ENCODE measurements at places on chromosomes 12 and 14.
A peak's percentile ranks its signal among the peaks of the same experiment; 100 is the strongest.

DNA sequence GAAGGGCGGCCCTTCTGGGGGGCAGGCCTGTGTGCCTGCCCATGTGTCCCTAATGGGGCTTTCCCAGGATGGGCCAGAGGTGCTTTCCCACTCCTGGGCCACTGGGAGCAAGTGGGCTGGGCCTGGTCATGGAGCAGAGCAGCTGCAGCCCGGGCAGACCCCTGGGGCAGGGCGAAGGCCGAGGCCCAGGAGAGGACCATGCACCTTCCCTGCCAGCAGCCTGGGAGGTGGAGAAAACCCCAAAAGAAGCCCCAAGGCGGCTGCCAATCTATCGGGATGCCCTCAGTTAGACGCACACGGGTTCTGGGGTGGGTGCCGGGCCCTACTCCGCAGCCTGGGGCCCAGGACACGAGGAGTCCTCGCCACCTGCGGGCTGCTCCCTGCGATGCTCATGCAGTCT, 16.1 kb upstream of the CRIP2 start:
- DNase-seq = no peak

GRCh38 chr12:96221391-96221790, 27.2 kb downstream of the ELK3 start:
- no peak for DNase-seq

DNA sequence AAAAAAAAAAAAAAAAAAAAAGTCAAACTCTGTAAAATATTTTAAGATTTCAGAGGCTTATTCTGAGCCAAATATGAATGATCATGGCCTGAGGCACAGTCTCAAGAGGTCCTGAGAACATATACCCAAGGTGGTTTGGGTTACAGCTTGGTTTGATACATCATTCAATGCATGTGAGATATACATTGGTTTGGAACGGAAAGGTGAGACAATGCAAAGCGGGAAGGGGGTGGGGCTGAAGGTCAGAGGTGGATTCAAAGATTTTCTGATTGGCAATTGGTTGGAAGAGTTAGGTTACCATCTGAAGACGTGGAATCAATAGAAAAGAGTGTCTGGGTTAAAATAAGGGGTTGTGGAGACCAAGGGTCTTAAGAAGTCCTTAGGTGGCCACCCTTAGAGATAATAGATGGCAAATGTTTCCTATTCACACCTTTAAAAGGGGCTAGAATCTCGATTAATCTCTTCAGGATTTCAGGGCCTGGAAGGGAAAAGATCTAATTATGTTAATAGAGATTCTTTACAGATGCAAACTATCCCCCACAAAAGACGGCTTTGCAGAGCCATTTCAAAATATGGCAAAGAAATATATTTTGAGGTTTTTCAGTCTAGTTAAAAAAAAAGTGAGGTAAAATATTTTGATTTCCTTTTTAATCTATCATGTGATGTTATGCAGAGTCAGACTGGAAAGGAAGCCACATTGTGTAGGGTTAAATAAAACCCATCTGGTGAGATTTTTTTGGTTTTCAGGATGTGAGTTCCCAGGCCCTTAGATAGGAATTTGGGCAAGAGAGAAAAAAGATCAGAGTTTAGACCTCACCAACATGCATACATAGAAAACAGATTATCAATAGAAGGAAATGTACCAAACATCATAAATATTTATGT, 173.8 kb upstream of the CNOT2 start:
- DNase-seq = no peak

- DNase-seq = no peak
These were observed 122.2 kb downstream of the PIWIL1 start for GRCh38 chr12:130459916-130460315.

GRCh38 chr12:91140026-91140931, 29.0 kb upstream of the LUM start:
- DNase-seq = no peak

DNA sequence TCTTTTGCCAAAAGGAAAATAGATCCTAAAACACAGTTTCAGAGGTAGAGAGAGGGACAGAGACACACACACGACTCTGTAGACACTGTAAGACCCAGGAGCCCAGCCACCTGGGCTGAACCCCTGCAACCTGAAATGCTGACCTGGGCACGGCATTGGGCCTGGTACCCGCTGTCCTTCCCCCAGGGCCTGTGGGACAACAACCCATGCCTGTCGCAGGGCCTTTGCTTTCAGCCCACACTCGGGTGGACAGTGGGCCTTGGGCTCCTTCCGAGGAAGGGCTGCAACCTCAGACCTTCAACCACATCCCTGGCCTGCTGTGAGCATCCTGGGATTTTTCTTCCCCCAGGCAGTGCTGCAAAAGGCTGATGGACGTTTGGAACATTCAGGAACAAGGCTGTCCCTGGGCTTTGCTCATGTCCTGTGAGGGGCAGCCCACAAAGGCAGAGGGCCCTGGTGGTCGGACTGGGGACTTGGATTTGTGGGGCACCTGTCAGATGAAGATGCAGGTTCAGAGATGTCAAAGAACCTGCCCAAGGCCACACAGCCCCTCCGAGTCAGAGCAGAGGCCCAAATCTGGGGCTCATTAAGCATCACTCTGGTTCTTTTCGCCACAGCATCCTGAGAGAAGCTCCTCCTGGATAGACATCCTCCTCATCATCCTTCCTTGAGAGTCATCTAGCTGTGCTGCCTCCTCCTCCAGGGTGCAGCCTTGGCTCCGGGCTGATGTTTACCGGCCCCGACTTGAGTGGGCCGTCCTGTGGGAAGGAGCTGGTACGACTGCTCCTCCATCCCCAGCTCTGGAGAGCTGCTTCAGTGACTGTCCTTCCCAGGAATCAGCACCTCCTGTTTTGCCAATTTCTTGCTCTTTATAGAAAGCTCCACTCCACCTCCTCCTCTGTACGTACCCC, 32.7 kb downstream of the CCDC92 start:
- DNase-seq = no peak

DNA sequence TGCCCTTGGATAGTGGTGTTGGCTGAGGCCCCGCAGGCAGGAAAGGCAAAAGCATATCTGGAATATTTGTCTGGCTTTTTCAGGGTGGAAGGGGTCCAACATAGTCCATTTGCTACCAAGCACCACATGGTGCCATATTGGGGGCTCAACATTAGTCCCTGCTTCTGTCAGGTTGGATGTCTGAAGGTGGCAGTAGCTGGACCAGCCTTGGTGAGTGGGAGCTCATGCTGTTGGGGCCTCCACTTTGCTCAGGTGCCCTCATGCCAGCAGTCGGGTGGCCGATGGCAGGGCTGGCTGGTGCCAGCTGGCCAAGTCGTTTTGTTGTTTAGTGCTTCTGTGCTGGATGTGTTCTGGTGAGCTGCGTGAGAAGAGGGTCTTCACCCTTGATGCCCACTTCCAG, 135.3 kb downstream of the PAPOLA start:
- no peak for DNase-seq

DNA sequence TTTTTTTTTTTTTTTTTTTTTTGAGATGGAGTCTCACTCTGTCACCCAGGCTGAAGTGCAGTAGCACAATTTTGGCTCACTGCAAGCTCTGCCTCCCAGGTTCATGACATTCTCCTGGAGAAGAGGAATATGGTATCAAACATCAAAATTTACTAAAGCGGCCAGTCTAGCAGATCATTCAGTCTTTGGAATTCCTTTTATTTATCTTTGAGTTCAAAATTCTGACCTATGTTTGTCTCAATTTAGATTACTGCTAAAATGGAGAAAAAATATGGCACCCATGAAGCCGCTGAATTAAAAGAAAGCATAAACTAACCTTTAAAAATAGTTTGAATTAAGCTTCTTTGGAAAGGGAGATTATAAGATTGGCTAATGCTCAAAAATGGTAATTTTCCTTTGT, 64.5 kb upstream of the EGLN3 start:
- no peak for DNase-seq

DNA sequence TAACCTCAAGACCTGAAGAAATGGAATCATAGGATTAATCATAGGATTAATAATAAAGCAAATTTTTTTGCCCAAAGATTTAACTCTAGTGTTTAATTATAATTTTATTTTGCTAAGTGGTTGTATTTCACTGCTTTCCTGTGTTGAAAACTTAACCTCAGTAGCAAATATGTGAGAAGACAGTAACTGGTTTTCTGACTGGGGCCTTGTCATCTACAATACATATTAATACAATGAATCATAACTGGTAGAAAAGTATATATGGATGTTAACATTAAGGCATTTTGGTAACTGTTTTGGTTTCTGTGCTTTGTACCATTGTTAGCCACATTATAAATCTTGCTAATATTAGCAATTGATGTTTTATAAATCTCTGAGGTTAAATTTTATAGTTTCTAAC, 92.2 kb downstream of the ACSS3 start:
- no peak for DNase-seq

DNA sequence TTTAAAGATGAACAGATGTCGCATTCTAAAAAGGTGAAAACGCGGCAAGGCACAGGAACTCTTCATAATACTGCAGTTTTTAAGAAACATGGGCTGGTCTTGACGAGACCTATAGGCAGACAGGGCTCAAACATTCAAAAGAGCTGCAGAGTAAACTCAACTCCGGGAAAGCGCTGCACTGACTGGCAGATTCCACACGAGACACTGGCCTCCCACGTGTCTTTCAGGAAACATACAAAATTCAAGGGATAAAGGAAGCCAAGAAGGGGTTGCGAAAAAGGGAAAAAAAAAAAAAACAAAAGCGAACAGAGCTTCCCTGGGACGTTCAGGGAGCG, 614 bp upstream of the ARF6 start:
- peak; percentile 60 for DNase-seq

- no peak for DNase-seq
These were observed 243.0 kb downstream of the TTC8 start for GRCh38 chr14:89067293-89067972.

DNA sequence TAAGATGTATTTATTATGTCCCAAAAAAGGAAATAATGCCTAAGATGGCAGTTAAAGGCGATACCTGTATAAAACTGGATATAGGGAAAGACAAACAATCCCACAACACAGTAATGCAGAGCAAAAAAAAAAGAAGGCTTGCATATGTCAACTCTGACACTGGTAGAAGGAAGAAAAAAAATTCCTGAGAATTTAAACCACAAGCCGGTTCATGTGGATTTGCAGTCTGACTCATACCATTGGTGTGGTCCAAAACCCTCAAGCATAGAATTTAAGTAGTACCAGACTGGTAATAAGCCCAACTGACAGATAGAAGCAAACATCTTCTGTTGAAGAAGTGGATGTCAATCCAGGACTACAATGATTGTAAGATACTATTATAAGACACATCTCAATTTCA, 7.2 kb downstream of the DNAI7 start:
- no peak for DNase-seq
